Upper lobe of right lung (tissue), 1 donor: ENCODE measurements at places on chromosomes 6 and 20. TPM values are rescaled to one million over a fixed set of nuclear protein-coding genes. Genes with fewer than 3 reads are reported as not detected.

- no peaks in the 10 kb centered on the region for H3K4me1 ChIP-seq
- H3K27ac ChIP-seq: no peak overlapping the region
- no peak for DNase-seq
- no peak overlapping the region for H3K4me3 ChIP-seq
Measured at GRCh38 chr6:44699082-44699481, 311.6 kb downstream of the CDC5L start.

- H3K27ac ChIP-seq: peak overlapping the region; percentile 92
- H3K27me3 ChIP-seq: no peaks in the 10 kb centered on the region
- H3K4me3 ChIP-seq: peak overlapping the region; percentile 90
- no peaks in the 10 kb centered on the region for H3K36me3 ChIP-seq
Measured at GRCh38 chr20:41139227-41140093, 2.1 kb downstream of the PLCG1 start.

DNA sequence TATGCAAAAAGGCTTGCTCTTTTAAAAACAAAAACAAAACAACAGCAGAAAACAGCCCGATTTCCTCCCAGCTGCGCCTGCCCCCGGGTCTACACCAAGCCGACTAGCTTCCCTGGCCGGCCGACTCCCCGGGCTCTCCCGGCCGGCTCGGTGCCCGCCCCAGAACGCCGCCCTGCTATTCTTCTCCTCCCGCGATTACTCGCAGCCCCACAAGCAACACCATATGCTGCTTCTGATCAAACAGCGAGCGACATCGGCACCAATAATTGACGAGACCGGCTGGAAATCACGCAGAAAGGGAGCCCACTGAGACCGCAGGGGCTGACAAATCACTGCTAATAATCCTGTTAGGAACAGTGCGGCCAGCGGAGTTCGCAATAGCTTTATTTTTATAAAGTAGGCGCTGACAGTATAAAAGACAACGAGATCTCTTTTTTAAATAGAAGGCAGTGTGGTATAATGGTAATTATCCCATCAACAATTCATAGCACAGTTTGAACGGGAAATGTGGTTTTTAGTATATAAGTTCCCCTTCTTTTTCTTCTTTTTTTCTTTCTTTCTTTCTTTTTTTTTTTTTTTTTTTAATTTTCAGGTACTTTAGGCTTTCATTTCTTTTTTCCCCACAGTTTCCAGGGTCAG, 3.3 kb downstream of the SIM1 start:
- H3K27me3 ChIP-seq: peaks cover 100% of the 10 kb centered on the region
- H3K4me1 ChIP-seq: peaks cover 6% of the 10 kb centered on the region
- no peaks in the 10 kb centered on the region for H3K36me3 ChIP-seq
- no peak overlapping the region for H3K27ac ChIP-seq
- no peak overlapping the region for H3K4me3 ChIP-seq

GRCh38 chr6:4055420-4056041, 23.4 kb downstream of the FAM217A start:
- H3K36me3 ChIP-seq: peaks cover 100% of the 10 kb centered on the region
- no peaks in the 10 kb centered on the region for H3K4me1 ChIP-seq
- no peak overlapping the region for H3K27ac ChIP-seq
- H3K4me3 ChIP-seq: no peak overlapping the region

DNA sequence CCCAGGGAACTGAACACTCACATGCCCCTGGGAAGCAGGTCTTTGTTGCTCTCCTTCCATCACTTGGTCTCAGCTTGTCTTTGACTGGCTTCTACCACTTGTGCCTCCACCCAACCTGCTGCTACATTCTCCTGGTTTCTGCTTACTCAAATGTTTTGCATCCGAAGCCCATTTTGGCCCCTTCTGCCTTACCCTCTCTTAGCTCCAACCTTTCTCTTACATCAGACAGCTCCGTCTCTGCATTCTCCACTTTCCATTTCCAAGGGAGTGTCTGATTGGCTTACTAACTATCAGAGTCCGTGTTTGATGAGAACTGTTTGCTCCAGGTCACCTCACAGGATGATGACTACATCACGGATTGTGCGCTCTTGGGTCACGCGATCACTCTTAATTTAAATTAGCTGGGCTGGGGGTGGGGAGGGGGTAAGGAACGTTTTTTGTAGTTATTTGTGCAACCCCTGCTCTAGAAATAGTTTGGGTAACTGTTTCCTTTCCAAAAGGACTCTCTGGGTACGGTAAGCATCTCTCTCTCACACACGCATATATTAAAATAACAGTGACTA, 844 bp upstream of the ABRACL start:
- no peaks in the 10 kb centered on the region for H3K36me3 ChIP-seq
- DNase-seq: no peak
- H3K27ac ChIP-seq: peak overlapping the region; percentile 79
- H3K4me1 ChIP-seq: peaks cover 18% of the 10 kb centered on the region
- H3K4me3 ChIP-seq: peak overlapping the region; percentile 87
- H3K27me3 ChIP-seq: no peaks in the 10 kb centered on the region

DNA sequence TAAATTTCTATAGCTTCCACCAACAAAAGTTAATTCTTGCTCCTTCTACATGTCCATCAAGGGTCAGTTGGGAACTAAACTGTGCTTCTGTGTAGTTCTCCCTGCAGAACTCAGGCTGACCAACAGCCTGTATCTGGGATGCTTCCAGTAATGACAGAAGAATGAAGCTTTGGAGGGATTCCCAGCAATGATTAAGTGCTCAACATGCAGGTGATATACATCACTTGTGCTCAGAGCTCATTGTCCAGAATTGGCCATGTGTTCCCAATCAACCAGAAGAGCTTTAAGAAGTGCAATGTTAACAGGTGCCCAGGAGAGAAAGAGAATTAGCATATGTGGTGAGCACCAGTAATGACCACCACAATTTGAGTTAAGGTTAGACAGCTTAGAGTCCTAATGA, 37.4 kb upstream of the SNRPB2 start:
- H3K27ac ChIP-seq: no peak overlapping the region
- H3K27me3 ChIP-seq: no peaks in the 10 kb centered on the region
- no peaks in the 10 kb centered on the region for H3K4me1 ChIP-seq
- no peak overlapping the region for H3K4me3 ChIP-seq
- no peak for DNase-seq

- no peaks in the 10 kb centered on the region for H3K36me3 ChIP-seq
- H3K27ac ChIP-seq: no peak overlapping the region
- no peak overlapping the region for H3K4me3 ChIP-seq
- H3K27me3 ChIP-seq: no peaks in the 10 kb centered on the region
Measured at GRCh38 chr20:57432862-57433491, 41.8 kb downstream of the RBM38 start.

GRCh38 chr20:400128-400453, 8.0 kb upstream of the RBCK1 start:
- H3K36me3 ChIP-seq: peaks cover 27% of the 10 kb centered on the region

DNA sequence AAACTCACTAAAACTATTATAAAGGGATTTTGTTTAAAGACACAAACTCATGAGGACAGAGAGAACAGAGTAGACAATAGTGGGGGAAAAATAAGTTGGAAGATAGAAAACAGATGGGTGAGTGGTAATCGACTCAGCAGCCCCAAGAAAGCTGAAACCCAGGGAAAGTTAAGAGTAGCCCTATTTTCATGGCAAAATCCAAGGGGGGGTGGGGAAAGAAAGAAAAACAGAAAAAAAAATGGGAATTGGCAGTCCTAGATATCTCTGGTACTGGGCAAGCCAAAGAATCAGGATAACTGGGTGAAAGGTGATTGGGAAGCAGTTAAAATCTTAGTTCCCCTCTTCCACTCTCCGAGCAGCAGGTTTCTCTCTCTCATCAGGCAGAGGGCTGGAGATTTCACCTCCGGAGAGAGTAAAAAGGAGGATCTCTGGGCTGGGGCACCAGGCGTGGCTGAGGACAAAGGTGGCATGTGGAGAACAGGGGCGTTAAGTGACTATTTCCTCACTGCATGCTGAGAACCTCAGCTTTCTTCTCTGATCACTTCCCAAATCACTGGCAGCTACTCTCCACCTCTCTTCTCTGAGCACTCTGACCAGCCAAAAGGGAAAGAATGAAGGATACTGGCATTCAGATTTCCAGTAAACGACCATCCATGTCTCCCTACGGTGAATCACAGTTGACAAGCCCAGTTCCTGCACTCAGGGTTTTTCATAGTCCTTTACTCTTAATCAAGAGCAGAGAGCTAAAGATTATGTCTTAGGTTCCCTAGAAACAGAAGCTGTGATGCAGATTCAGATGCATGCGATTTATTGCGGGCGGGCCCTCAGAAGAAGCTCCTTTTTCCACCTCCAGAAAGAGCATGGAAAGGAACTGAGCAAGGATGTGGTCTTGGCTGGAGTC, 7.3 kb upstream of the RNF24 start:
- H3K36me3 ChIP-seq: no peaks in the 10 kb centered on the region
- DNase-seq: no peak
- H3K27ac ChIP-seq: no peak overlapping the region
- no peaks in the 10 kb centered on the region for H3K27me3 ChIP-seq
- no peak overlapping the region for H3K4me3 ChIP-seq

- no peak overlapping the region for H3K4me3 ChIP-seq
- H3K36me3 ChIP-seq: no peaks in the 10 kb centered on the region
- no peak for DNase-seq
Measured at GRCh38 chr6:42314571-42315258, 97.1 kb upstream of the MRPS10 start.

- H3K4me1 ChIP-seq: no peaks in the 10 kb centered on the region
- no peak overlapping the region for H3K4me3 ChIP-seq
- no peak for DNase-seq
- H3K27ac ChIP-seq: no peak overlapping the region
Measured at GRCh38 chr6:136677822-136678221, 114.5 kb downstream of the MAP3K5 start.

GRCh38 chr20:38293491-38294065, 10.4 kb upstream of the BPI start:
- no peaks in the 10 kb centered on the region for H3K36me3 ChIP-seq
- H3K4me1 ChIP-seq: peaks cover 9% of the 10 kb centered on the region
- H3K27me3 ChIP-seq: no peaks in the 10 kb centered on the region
- no peak for DNase-seq

- peaks cover 9% of the 10 kb centered on the region for H3K4me1 ChIP-seq
- H3K4me3 ChIP-seq: no peak overlapping the region
- H3K27ac ChIP-seq: peak overlapping the region; percentile 9
- no peaks in the 10 kb centered on the region for H3K27me3 ChIP-seq
- H3K36me3 ChIP-seq: no peaks in the 10 kb centered on the region
- DNase-seq: no peak
Measured at GRCh38 chr6:12355354-12355753, 65.2 kb downstream of the EDN1 start.

GRCh38 chr6:151324488-151324825, 66.9 kb downstream of the ZBTB2 start:
- no peak overlapping the region for H3K4me3 ChIP-seq
- no peak for DNase-seq
- no peak overlapping the region for H3K27ac ChIP-seq
- H3K36me3 ChIP-seq: no peaks in the 10 kb centered on the region
- H3K27me3 ChIP-seq: no peaks in the 10 kb centered on the region

GRCh38 chr6:131225127-131225526, 89.9 kb downstream of the AKAP7 start:
- no peak for DNase-seq
- H3K4me3 ChIP-seq: no peak overlapping the region
- no peaks in the 10 kb centered on the region for H3K27me3 ChIP-seq
- H3K4me1 ChIP-seq: no peaks in the 10 kb centered on the region
- no peak overlapping the region for H3K27ac ChIP-seq

Gene PSORS1C2
- total RNA-seq: not detected

Gene IL17F
- not detected for total RNA-seq

Gene TPX2
- 1.6 TPM for total RNA-seq
